RPMI7951 (cell line): ENCODE measurements at places on chromosomes 5 and 9. TPM values are rescaled to one million over a fixed set of nuclear protein-coding genes. Genes with fewer than 3 reads are reported as not detected.

MARCOL gene
- not detected in 2 replicates for total RNA-seq

DNA sequence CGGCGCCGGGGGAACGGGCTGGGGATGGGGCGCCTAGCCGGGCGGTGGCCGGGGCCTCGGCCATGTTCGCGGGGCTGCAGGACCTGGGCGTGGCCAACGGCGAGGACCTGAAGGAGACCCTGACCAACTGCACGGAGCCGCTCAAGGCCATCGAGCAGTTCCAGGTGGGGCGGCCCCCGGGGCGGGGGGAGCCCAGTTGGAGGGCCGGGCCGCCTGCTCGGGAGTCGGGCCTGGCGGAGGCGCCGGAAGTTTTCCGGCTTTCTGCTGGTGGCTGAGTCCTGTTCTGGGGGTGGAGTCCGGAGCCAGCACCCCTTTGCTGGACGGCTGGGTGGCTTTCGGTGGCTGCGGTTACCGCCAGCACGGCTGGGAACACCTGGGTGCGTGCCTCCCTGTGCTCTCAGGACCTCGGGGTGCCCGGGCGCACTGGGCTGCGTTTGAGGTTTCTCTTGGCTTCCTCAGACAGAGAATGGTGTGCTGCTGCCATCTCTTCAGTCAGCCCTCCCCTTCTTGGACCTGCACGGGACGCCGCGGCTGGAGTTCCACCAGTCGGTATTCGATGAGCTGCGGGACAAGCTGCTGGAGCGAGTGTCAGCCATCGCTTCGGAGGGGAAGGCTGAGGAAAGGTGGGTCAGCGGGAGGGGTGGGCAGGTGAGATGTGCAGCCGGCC, 454 bp downstream of the NELFB start:
- DNase-seq, result peak; percentile 30

PCDHGA5 gene
- total RNA-seq, result 1.5 and 1.8 TPM in 2 replicates

DNAH5 gene
- 0.96 and 2.0 TPM in 2 replicates for total RNA-seq

DNA sequence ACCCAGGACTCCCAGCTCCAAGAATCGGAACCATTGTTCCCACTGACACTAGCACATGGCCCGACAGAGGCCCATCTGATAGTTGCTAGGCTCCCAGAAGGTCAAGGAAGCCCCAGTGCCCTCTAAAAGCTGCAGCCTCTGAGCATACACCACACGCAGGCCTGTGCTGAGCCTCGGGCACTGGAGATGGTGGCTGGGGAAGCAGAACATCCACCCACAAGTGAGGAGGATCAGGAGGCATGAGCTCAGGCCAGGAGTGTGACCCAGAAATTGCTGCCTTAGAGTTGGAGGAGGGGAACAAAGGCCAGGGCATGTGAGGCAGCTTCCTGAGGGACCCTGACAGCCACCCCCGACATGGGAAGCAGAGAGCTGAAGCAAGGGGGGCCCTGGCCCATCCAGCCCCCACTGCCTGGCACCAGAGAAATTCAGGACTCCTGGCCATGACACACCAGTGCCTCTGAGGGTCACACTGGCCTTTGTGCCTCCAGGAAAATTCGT, 21.4 kb downstream of the IPPK start:
- no peak for DNase-seq

- peak; percentile 17 for DNase-seq
Observed at GRCh38 chr9:105539452-105539851, 18.5 kb upstream of the FKTN start.

KIF4B gene
- not detected in 2 replicates for total RNA-seq

DNA sequence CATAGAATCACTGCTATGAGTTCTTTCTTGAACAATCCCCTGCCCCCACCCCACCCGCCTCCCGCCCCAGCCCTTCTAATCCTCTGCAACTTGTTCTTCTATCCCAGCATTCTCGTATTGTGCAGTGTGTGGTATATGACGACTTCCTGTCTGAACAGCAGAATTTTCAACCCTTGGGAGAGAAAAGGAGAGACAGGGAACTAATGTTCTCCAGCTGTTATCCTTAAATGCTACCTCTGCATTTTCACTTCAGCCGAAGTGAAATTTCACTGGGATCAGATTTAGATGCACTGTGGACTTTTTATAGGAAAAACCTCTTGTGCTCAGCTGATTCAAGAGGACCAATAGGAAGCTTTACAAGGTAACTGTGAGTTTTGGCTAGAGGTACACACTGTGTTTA, 2.2 kb downstream of the FBXL7 start:
- peak; percentile 48 for DNase-seq

CDX1 gene
- total RNA-seq, result 0.24 and 0.98 TPM in 2 replicates

QRFP gene
- not detected in 2 replicates for total RNA-seq

DNA sequence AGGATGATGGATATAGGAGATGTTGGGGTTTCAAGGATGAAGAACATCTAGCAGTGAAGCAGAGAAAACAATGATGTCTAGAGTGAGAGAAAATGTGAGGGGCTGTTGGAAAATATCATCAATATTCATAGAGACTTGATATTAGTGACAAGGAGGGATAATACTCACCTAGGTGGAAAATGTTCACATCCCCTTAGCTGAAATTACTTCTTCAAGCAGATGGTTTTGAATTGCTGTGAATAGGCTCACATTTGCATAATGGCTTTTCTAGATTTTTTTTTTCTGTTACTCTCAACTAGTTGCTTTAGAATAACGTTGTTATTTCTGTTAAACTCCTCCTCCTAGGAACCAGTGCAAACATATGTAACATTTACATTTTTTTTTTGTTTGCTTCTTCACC, 61.6 kb upstream of the MAP1B start:
- no peak for DNase-seq

- no peak for DNase-seq
Observed at GRCh38 chr5:152164860-152165259, 240.2 kb upstream of the GLRA1 start.

- no peak for DNase-seq
Observed at GRCh38 chr5:170362656-170363055, 26.5 kb downstream of the KCNMB1 start.

DNA sequence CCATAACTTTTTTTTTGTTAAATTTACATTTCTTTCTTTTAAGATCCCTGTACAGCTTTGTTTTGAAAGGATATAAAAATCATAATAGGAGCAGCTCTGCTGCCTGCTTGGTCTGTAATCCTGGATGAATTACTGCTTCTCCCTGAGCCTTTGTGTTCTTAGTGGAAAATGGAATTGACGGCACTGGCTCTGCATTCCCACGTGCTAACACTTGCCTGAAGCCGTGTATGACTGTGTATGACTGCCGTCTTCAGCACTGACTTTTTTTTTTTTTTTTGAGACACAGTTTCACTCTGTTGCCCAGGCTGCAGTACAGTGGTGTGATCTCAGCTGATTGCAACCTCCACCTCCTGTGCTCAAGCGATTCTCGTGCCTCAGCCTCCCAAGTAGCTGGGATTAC, 4.8 kb downstream of the THG1L start:
- DNase-seq, result no peak

- DNase-seq, result no peak
Observed at GRCh38 chr9:86669422-86669821, 277.9 kb downstream of the GAS1 start.

GRCh38 chr9:85142968-85143367, 473.4 kb downstream of the NTRK2 start:
- DNase-seq, result no peak

ENTPD8 gene
- total RNA-seq, result not detected in 2 replicates

DNA sequence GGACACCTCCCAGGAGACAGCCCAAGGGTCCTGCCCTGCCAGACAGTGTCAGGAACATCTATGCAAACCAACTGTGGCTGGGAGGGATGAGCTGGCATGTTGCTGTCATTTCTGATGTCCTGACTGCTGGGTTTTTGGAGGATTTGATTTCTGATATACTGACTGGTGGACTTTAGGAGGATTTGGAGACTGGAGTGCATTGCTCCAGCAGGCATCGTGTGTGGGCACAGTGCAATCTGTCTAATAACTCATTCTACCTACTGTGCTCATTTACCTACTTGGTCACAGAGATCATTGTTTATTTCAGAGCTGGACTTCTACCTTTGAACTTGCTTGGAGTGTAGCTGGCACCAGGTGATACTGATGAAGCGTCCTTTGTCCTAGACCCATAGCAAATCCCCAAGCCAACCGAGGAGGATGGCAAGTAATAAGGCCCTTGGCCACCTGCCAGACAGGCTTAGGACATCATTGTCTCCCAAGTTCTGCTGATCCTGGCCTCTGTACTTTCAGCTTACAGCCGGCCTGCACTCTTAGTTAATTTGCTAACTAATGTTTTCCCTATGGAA, 124.3 kb upstream of the ICE1 start:
- DNase-seq, result no peak

DNA sequence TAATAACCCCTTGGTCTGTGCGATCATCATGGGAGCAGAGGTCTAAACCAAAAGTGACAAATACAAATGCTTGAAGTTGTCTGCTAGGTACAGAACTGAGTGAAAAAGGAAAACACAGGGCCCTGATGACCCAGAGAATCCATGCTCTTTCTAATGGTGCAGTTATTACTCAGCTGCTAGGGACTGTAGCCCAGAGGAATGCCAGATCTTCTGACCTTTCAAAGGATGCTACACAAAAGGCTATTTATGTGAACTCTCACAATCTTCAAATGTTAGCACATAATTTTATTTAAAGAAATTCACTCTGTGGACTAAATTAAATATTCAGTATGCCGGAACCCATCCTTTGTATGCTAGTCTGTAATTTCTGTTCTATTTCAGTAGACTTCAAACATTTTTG, 79.9 kb downstream of the PRR16 start:
- DNase-seq, result no peak

DNA sequence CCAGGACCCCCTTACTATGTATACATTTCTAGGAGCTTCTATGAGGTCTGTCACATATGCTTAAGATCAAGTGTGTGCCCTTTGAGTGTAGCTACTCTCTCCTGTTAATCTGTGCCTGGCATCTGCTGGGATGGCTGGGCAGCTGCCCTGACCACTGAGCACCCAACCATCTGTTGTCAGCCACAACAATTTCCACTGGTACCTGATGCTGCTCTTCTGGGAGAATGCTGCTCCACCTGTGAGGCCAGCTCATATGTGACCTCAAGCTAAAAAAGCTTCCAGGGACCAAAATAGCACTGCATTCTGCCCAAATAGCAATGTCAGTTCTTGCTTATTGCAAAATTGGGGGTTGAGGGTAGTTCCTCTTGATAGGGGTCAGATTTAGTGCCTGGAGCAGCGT, 595.6 kb downstream of the RAB3C start:
- no peak for DNase-seq

- DNase-seq, result no peak
Observed at GRCh38 chr5:163373436-163374084, 63.8 kb upstream of the CCNG1 start.

DNA sequence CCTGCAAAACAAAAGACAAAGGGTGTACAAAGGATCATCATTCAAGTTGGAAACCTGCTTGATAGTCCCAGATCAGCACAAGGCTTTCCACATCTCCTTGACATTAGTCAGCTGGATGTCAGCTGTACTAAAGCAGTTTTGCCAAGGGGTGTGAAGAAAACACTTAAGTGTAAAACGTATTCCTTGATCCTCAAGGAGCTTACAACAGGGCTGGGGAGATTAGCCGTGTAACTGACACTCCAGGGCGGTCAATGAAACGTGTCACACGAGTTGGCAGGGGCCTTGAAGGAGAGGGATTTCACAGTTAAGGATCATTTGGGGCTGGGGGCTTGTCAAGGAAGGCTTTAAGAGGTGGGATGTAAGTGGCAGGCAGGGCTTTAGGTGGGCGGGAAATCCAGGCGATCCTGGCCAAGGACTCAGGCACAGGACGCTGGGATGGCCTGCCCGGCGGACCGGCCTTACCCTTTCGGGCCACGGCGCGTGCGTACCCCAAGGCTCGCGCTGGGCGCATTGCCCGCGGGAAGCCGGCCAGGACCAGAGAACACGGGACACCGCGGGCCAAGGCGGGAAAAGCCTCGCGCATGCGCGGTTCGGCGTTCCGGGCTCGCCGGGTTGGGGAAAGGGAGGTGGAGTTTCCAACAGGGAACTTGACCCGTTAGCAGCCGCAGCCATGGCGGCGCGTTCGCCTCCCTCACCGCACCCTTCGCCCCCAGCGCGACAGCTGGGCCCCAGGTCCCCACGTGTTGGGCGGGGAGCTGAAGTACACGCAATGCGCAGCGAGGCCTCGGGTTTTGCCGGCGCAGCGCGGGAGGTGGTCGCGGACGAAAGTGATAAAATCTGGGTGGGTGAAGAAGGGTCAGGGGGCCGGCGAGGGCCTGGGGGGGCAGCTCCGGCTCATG, at the start of gene CNTLN:
Gene CNTLN, plus strand, starts transcription at position 645 of the 899 bp plus-strand sequence. Its CDS starts 26 bp downstream, at position 671.
- DNase-seq, result peak; percentile 89

- no peak for DNase-seq
Observed at GRCh38 chr9:114092336-114092735, 6.8 kb downstream of the KIF12 start.

- DNase-seq, result no peak
Observed at GRCh38 chr9:119500072-119500771, 131.0 kb upstream of the BRINP1 start.

- DNase-seq, result no peak
Observed at GRCh38 chr5:120808606-120809005, 344.5 kb downstream of the PRR16 start.

- DNase-seq, result no peak
Observed at GRCh38 chr9:134112561-134112960, 23.3 kb upstream of the WDR5 start.

DNA sequence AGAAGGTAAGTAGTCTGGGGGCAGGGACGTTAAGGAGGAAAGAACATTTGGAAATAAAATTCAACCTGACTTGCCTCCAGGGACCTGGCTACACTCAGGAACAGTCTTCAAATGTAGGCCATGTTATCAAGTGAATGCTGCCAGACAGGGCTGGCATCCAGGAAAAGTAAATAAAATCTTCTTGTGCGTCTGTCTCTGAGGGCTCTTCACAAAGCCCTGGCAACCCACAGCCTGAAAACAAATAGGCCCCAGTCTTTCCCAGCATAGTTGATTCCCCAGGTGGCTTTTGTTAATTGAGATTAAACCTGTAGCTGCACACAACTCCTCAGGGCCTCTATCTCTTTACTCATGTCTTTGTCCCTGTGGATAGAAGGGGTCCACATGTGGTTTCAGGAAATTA, 55.4 kb downstream of the STK32A start:
- no peak for DNase-seq

- peak; percentile 40 for DNase-seq
Observed at GRCh38 chr5:103424026-103424425, 138.6 kb downstream of the NUDT12 start.

DNA sequence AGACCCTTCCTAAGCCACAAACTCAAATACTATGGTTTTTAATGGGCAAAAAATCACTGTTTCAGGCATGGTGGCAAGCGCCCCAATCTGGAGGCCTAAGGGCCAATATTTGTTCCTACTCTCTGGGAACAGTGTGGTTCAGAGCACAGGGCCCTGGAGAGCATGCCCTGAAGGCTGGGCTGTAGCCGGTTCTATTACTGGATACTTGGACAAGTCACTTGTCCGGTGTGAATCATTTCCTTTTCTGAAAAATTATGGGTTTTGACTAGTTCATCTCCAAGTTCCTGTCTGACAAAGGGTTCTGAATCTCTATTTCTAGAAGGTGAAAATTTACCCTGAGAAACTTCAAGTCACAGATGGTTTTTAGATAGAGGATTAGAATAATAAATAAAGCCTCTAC, 75.0 kb downstream of the OTULIN start:
- peak; percentile 91 for DNase-seq
